LoVo (cell line): ENCODE measurements at places on chromosomes 6 and 20.

DNA sequence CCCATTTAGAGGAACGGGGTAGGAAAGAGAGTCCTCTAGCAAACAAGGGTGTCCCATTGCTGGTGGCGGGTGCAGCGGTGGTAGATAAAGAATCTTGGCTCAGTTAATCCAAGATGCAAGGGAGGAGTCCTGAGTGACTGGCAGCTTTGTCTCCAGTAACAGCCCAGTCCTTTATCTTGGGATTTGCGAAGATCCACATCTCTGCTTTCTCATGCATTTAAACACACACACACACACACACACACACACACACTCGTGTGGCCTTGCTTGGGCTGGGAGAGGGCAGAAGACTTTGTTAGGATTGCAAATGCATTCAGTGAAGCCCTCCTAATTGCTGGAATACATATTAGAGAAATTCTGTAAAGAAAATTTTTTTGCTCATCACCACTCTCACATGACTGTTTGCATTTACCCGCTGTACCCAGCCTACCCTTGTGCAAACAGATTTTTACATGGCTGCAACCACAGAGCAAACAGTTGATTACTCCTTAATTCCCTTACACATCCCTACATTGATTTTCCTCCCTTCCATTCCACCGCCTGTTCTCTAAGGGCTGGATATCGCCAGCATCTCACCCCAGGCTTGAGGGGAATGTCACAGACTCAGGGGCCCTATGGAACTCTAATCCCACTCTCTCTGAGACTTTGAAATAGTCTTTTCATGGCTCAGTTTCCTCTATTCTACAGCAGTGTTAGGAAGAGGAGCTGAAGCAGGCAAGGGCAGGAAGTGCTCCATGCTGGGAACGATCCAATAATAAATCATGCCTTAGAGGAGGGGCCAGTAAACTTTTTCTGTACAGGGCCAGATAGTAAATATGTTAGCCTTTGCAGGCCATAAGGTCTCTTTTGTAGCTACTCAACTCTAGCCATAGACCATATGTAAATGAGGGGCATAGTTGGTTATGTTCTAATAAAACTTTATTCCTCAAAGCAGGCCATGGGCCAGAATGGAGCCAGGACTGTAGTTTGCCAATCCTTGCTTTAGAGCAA, 3.5 kb downstream of the C6orf132 start:
- peak; percentile 19 for DNase-seq

- no peak for DNase-seq
These were observed 67.7 kb upstream of the PTPN1 start for GRCh38 chr20:50442512-50442911.

DNA sequence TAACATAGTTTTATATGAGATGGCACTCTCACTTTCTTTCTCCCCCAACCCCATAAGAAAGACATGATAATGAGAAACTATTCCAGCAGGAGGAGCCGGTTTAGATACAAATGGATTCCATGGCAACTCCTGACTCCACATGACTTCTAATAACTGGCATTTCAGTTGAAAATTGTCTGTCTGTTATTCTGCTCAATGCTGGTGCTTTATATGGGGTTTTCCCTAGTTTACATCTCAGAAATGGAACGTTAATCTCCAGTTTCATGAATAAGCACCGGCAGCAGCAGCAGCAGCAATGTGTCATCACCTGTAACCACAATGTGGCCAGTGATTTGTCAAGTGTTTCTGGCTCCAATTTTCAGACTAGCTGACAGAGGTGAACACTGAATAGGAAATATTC, 8.0 kb upstream of the SIM1 start:
- no peak for DNase-seq

GRCh38 chr6:102438171-102438570, 1044.7 kb downstream of the GRIK2 start:
- DNase-seq = no peak

DNA sequence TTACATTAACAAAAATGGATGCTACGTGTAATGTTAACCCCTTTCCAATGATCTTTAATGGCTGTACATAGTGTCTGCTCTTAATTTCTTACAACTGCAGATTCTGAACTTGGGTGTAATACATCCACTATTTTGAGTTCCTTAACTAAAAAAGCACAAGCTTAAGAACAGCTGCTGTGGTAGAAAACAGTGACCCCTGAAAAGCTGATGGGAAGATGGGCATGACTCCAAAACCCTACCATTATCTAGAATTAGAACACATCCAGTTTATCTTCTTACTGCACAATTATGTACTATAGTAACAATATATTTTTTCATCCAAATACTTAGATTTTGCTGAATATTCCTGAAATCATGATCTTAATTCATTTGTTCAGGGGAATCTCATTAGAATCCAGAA, 49.3 kb downstream of the LYRM4 start:
- no peak for DNase-seq

- no peak for DNase-seq
These were observed 3.5 kb downstream of the DLGAP4 start for GRCh38 chr20:36309643-36310042.

DNA sequence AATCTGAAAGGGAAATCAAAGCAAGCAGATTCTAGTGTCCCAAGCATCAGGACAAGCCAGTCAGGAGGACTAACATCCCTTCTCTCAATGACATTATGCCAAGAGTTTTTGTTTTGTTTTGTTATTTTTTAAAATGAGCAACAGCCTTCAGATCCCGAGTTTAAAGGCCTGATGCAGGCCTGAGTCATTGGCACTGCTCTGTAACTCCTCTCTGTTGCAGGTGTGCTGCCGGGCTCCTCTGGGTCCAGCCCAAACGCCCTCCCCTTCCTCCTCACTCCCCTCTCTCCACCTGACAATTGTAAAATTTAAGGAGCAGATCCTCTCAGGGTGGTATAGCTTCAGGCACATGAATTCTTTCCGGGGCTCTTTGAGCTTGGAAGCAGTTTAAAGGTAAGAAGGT, 502.0 kb downstream of the BMP2 start:
- DNase-seq = no peak

DNA sequence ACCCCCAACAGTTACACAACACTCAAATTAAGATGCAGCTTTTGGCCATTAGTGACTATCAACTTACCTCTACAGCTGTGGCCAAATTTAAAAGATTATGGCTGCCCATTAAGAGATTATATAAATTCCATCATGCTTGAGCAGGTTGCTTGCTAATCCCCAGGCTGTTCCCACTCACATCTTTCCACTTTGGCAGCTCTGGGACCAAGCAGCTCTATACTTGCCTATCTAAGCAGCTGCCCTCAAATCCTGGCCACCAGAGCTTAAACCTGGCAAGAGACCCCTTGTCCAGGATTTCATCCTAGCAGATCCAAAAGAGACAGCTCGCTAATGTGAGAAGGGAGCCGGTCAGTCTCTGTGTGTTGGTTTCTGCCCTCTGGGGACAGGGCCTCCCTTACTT, 127.9 kb downstream of the SLC23A2 start:
- DNase-seq = no peak

GRCh38 chr6:9520417-9521151, 894.3 kb downstream of the TFAP2A start:
- DNase-seq = no peak

DNA sequence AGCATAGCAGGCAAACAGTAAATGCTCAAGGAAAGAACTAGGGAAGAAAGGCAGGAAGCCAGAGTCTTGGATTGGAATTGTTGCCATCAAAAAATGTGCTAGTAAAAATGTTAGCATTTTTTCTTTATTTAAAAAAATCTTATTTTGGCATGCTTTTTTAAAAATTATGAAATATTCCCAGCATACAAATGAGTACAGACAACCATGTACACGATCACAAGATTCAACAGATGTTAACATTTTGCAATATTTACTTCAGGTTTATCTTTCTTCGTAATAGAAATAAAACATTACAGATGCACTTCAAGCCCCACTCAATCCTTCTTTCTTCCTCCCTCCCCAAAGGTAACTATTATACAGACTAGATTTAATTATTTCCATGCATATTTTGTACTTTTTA, 27.4 kb upstream of the NOP56 start:
- DNase-seq = no peak

DNA sequence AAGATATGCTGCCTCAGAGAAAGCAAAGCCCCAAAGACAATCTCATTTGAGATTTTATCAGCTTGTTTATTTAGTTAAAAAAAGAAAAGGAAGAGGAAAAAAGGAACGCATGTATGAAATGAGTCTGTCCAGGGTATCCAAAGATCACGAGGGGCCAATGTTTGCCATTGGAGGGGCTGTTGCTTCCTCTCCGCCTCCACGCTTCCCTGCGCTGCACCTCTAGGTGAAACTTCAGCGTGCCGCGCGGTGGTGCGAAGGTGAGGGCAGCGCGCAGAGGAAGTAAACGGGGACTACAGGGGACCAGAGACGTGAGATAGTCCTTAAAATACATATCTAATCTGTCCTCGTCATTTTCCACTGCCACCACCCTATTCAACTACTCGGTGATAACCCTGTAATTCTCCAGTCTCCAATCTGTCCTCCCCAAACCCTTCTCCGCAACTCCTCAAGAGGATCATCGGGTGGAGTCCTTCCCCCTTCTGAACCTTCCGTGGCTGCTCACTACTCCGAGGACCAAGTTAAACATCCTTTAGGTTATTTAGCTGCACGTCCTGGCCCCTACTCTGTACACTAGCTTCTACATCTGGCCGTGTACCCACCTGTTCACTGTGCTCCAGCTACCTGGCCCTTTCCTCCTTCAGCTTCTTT, 1.1 kb upstream of the DCBLD1 start:
- no peak for DNase-seq

DNA sequence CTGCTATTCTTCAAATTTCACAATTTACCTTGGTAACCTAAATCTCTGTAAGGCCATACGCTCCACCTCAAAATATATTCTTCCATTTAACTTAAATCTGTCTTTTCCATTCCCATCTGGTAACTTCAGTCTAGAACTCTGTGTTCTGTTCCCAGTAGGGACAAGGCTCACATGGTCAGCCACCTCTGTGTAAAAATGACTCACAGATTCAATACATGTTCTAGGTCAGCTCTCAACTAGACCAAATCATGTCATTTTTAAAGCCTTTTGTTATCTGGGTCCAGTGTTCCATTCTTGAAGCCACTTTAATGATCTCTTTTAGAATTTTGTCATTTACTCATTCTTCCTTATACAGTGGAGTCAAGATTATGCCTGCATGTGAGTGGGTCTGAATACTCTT, 315.6 kb upstream of the CITED2 start:
- DNase-seq = no peak

DNA sequence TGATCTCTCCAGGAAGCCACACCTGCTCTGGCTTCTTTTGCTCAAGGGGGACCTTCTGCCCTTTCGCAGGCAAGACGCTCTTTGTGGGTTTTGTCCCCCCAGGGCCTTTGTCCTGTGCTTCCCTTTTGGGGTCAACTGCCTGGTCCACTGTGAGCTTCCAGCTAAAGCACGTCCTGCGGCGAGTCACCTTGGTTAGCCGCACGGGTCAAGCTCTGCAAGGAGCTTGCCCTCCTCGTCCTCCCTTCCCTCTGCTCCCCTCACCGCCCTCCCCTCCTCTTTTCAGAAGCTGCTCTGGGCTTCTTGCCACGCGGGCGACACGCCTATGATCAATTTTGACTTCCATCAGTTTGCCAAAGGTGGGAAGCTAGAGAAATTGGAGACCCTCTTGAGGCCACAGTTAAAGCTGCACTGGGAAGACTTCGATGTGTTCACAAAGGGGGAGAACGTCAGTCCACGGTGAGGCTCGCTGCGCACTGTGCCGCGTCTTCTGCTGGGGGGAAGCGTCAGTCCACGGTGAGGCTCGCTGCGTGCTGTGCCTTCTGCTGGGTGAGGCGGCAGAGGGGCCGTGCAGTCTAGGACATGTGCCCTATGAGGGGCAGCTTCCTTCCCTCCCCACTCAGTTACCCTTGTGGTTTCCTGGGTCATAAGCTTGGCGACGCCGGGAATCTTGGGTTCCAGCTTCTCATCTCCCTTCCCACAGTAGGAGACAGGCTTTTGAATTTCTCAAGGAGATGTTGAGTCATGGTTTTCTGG, 80.2 kb downstream of the SYNJ2 start:
- no peak for DNase-seq

DNA sequence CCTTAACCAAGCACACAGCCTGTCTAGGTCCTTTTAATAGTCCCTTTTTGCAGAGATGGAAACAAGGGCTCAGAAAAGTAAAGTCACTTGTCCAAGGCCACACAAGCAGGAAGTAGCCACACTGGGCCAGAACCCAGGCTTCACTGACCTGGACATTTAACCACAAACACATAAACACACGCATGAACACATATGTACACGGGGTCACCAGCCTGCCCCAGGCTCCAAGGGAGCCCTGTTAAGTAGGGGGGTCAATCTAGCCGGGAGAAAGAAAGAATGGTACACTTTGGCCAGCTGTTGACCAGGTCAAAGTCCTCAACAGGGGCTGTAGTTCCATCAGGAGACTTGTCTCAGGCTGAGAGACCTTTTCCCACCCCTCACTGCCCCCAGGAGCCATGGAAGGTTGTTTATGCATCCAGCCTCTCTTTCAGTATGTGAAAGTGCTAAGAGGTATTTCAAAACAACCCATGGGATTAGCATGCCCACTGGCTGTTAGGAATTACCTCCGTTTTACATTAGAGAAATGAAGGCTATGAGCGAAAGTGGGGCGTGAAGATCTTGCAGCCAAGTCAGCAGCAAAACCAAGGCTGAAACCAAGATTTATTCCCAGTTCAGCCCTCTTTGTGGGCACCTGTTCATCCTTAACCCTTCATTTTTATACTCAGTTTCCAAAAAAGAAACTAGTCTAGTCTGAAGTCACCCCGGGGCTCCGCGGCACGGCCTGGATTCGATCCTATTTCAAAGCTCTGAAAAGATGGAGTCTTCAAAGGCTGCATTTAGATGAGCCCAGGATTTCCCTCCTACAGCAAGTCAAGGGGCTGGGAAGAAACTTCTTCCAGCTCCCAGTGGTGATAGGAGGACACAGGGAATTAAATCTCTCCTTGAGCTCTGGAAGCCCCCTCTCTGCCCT, 9.8 kb downstream of the SDC4 start:
- DNase-seq = no peak

DNA sequence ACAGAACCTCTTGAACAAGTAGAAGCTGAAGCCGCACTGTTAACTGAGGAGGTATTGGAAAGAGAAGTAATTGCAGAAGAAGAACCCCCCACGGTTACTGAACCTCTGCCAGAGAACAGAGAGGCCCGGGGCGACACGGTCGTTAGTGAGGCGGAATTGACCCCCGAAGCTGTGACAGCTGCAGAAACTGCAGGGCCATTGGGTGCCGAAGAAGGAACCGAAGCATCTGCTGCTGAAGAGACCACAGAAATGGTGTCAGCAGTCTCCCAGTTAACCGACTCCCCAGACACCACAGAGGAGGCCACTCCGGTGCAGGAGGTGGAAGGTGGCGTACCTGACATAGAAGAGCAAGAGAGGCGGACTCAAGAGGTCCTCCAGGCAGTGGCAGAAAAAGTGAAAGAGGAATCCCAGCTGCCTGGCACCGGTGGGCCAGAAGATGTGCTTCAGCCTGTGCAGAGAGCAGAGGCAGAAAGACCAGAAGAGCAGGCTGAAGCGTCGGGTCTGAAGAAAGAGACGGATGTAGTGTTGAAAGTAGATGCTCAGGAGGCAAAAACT, 40.1 kb downstream of the ZBTB2 start:
- no peak for DNase-seq

- DNase-seq = no peak
These were observed 538 bp upstream of the ENPP1 start for GRCh38 chr6:131807321-131807643.

- DNase-seq = peak; percentile 93
These were observed 21.8 kb downstream of the FAM209B start for GRCh38 chr20:56554869-56555268.

GRCh38 chr6:70414813-70415212, 1.5 kb downstream of the FAM135A start:
- DNase-seq = no peak

- no peak for DNase-seq
These were observed 75.5 kb downstream of the NOL4L start for GRCh38 chr20:32509639-32510066.
